Hematopoietic multipotent progenitor cell treated with erythropoietin and hydrocortisone succinate and interleukin-3 and kit ligand, for 6 days (in vitro differentiated cells): ENCODE measurements at places on chromosomes 5 and 9.

GRCh38 chr5:81010336-81011169 lies 50.4 kb downstream of the RASGRF2 start:
- no peak for DNase-seq

DNA sequence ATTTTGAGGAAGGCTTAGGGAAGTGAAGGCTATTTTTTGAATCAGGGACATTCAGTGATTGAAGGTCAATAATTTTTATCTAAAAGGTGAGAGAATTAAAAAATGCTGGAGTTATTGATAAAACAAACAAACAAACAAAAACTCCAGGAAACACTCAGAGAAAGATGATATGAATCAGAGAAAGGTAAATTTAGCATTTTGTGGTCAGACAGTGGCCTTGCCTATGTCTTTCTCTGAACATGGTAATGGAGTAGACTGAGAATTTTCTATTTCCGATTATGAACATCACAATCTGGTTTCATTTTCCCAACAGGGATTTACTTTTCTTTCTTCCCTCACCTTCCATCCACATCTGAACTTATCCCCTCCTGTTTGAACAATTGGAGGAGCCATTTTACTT lies 353.6 kb upstream of the RIOK2 start:
- no peak for DNase-seq

DNA sequence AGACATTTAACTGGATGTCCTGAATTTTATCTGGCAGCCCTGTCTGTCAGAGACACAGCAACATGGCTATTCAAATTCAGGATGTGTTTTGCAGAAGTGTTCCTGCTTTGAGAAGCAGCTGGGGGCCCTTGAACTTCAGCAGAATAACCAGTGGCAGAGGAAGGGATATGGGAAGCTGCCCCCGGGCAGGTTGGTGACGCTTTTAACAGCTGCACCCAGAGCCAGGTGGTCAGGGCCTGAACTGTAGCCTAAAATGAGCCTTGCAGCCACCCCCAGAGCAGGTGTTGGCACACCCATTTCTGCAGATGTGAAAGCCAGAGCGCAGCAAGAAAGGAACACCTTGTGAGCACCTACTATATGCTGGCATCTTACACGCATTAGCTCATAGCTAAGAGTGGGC lies 128.7 kb upstream of the BOD1 start:
- DNase-seq, result no peak

- DNase-seq, result no peak
These were observed 17.3 kb downstream of the THBS4 start for GRCh38 chr5:80052464-80052863.

DNA sequence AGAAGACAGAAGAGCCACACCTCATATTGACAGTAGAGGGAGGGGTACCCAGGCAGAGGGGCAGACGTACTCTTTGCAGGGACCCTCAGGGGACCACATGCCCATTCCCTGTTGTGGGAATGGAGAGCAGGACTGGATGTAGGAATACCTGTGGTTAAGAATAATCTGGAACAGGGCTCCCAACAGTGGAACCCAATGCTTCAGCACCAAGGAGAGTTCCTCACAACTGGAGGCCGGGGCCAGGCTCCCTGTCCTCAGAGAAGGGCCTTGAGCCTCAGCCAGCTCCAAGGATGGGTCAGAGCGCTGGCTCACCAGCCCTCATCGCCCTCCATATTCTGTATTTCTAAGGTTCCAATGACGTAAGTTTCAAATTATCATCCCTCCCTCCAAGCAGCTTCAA lies 7.4 kb upstream of the SHC3 start:
- DNase-seq, result peak; percentile 61

- DNase-seq, result no peak
These were observed 1962.2 kb upstream of the WWC1 start for GRCh38 chr5:166329149-166329800.

DNA sequence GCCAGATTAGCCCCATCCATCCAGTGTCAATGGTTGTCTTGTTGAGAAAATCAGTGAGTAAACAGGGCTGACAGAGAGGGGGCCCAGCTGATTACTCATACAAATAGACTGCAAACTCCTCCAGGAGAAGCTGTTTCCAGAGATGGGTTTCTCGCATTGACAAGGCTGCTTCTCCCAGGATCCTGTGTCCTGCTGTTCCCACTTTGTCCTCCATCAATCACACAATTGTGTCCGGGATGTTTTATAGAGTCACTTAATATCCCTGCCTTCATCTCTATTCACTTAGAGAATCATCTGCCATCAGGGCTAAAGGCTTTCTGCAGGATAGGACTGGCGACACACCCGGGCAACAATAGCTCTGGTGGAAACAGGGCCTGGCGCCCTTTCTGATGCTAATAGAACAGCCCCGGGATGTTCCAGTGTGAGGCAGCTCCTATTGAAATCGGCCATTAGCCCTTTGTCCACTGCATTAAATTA lies 71.7 kb upstream of the TBCA start:
- DNase-seq, result no peak

- DNase-seq, result no peak
These were observed 35.5 kb downstream of the GLDC start for GRCh38 chr9:6610073-6610472.

DNA sequence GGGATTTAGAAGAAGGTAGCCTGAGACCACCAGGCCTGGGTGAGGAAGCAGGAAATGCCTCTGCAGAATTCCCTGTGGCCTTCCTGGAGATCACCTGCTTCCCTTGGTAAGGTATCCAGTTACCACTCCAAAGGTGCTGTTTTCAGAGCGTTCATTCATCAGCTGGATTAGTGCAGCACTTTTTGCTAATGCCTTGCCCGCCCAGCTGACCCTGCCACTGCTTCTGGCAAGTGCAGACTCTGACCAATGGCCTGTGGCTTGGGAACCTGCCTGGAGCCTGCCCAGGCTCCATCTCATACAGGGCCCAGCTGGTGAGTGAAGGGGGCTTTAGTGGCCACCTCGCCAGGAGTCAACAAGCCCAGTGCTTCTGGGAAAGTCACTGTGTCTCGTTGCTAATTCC lies 48.6 kb downstream of the FOXI1 start:
- DNase-seq, result no peak

DNA sequence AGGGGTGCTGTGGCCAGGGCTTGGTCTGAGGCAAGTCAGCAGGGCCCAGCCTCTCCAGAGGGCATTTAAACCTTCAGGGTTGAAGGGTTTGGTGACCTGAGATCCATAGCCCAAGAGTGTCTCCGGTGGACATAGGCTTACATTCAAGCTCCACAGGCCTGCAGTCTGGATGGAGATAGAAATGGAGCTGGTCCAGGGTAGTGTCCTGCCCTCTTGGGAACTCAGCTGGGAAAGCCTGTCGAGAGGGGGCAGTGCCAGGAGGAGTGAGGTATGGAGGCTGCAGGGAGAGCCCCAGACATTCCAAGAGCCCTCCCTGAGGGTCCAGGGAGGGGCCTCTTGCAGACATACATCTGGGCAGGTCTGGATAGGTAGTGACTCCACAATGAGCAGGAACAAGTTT lies 177.0 kb upstream of the MVB12B start:
- peak; percentile 5 for DNase-seq

- DNase-seq, result no peak
These were observed 159.4 kb upstream of the FER start for GRCh38 chr5:108588323-108588722.

- DNase-seq, result no peak
These were observed 522.2 kb downstream of the ACTL7B start for GRCh38 chr9:108333530-108333983.

DNA sequence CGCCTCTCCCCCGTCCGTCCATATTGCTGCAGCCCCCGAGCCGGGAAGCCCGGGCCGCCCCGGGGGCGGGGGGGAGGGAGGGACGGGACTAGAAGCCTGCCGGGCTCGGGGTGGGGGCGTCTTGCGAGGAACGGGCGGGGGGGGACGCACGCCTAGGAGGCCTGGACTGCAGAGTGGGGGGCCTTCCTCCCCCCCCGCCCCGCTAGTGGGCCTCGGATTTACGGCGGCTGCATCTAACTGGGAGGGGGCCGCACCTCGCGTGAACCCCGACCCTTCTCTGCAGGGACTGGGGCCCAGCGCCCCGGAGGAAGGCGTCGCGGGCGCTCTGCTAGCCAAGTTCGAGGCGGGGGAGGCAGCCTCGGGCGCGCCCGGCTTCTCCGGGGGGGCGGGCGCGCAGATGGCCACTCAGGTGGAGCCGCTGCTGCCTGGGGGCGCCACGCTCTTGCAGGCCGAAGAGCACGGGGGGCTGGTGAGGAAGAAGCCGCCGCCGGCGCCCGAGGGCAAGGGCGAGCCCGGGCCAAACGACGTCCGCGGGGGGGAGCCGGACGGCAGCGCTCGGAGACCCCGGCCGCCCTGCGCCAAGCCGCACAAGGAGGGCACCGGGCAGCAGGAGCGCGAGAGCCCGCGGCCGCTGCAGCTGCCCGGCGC lies at the start of gene LARP1:
Gene LARP1 (plus strand): TSS at position 17 of the 648 bp plus-strand sequence. CDS start 381 bp downstream, at position 398.
- DNase-seq, result peak; percentile 47

DNA sequence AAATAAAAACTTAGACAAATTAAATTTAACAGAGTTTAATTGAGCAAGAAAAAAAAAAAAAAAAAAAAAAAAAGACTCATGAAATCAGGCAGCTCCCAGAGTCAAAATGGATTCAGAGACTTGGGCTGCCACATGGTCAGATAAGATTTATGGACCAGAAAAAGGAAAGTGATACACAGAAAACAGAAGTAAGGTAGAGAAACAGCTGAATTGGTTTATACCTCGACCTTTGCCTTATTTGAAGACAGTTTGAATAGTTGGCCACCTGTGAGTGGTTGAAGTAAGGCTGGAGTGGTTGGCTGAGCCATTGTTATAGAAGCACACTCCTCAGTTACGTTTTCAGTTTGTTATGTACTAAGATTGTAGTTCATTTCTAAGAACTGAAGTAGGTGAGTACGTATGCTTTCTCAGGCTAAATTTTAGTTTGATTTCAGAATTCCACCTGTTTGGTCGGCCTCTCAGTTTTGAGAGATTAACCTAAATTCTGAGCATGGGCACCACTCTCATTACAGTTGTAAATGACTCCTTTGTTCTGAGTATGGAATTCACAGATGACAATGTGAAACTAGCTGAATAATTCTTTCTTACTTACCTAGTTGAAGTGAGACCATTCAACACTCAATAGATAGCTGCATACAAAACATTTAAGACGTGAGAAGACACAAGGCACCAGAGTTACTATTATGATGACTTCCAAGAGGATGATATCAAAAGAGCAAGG lies 149.0 kb downstream of the AOPEP start:
- DNase-seq, result no peak

DNA sequence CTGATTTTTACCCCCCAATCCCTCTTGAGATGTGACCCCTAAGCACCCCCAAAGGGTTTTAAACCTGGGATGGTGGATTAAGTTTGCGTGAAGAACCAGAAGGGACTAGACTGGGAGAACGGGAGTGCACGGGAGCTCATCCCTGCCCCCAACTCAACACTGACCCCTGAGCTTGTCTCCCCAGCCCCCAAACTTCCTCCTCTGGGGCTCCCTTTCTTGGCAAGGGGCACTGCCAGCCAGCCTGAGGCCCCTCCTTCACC lies 5.0 kb upstream of the SET start:
- no peak for DNase-seq

DNA sequence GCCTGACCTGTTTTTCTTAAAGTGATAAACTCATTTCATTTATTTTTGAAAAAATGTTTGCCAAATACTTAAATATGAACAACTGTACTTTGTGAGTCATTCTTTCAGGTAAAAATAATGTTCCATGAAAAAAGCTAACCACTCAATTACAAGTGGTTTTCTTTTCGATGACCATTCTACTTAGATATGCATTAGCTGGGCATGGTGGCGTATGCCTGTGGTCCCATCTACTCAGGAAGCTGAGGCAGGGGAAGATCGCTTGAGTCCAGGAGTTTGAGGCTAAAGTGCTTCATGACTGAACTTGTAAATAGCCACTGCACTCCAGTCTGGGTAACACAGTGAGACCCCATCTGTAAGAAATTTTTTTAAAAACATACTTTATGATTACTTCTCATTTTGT lies 4.0 kb upstream of the WDR70 start:
- DNase-seq, result no peak

GRCh38 chr9:127033061-127033460 lies 89.4 kb downstream of the ANGPTL2 start:
- no peak for DNase-seq

GRCh38 chr9:69822116-69822750 lies 1.6 kb downstream of the CFAP95 start:
- peak; percentile 21 for DNase-seq

GRCh38 chr5:118918232-118918631 lies 70.1 kb downstream of the DTWD2 start:
- DNase-seq, result no peak

DNA sequence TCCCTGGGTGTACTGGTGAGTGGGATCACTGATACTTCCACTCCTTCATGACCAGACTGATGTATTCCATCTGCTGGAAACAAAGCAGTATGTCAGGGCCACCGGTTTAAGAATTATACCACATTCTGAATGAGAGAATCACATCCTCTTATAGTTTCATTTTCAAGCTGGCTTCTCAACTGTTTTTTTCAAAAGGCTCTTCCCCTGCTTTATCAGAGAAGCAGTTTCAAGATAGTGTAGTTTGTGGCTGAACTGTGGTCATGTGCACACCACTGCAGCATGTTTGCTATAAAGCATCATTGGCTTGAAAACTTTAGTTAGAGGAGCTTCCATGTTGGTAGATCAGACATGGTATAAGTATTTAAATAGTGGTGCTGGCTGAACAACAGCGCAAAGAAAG lies 450.5 kb upstream of the CDH10 start:
- no peak for DNase-seq
